ENCODE measurements at places on chromosomes 2 and 18. TPM values are rescaled to one million over a fixed set of nuclear protein-coding genes. Genes with fewer than 3 reads are reported as not detected.

The C2orf15 gene
- total RNA-seq: not detected

The ANKRD23 gene
- total RNA-seq: 5.2 TPM

The ERLEC1 gene
- 44.9 TPM for total RNA-seq

The CD302 gene
- total RNA-seq: 9.9 TPM

The KIF5C gene
- 1.0 TPM for total RNA-seq

The PCARE gene
- under 0.01 TPM for total RNA-seq

The PARD3B gene
- 19.8 TPM for total RNA-seq

The SPRED2 gene
- total RNA-seq: 7.8 TPM

The SH3RF3 gene
- 2.1 TPM for total RNA-seq

The NYAP2 gene
- 0.52 TPM for total RNA-seq

The CAMKMT gene
- 5.2 TPM for total RNA-seq

The GCG gene
- 5.2 TPM for total RNA-seq

The LBH gene
- total RNA-seq: 41.2 TPM

Measured in skeletal muscle tissue (tissue), 5 donors.